Thoracic aorta (tissue), 2 donors: ENCODE measurements at places on chromosomes 6 and 20.

DNA sequence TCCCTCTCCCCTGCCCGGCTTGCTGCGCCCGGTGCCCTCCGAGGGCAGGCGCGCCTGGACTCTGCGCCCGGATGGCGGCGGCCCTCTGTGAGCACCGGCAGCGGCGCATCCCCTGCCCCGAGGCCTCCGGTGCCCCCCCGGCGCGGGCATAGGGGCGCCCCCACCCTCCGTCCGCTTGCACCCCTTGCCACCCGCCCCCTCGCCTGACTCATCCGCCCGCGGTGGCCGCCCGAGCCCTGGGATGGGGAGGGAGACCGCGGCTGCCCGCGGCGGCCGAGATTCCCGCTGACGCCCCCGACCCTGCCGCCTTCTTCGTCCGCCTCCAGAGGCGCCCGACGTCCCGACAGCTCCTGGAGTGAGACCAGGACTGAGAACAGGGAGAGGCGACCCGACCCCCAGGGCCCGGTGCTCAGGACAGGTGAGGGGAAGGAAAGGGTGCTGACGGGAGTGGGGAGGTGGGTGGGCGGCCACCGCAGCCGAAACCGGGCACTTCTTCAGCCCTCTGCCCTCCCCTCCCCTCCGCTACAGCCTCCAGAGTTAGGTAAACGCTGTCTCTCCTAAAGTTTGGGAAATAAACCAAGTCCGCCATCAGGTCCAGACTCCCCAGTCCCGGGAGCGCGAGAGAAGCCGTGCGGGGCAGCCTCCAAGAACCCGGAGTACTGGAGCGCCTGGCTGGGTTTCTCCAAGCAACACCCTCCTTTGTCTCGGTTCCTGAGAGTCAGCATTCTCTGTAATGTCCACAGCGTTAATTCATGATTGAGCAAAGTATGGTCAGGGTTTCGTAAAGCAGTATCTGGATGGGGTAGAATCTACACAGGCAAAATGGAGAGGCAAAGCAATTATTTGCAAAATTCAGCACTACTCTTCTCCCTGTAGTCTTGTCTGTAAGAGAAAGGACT lies 539 bp downstream of the TMEM200A start:
- DNase-seq: no peak

- DNase-seq: no peak
Measured at GRCh38 chr6:103122766-103123601, 1729.5 kb downstream of the GRIK2 start.

- DNase-seq: no peak
Measured at GRCh38 chr6:100719883-100720682, 161.0 kb downstream of the ASCC3 start.

GRCh38 chr6:142635130-142635529 lies 309.8 kb downstream of the HIVEP2 start:
- DNase-seq: no peak
